ENCODE measurements at places on chromosomes 6 and 20. TPM values are rescaled to one million over a fixed set of nuclear protein-coding genes. Genes with fewer than 3 reads are reported as not detected.

GRCh38 chr6:122012578-122012977 lies 386.9 kb upstream of the HSF2 start:
- no peak for DNase-seq

SLC22A3 gene
- 44.9 TPM for polyA plus RNA-seq

DNA sequence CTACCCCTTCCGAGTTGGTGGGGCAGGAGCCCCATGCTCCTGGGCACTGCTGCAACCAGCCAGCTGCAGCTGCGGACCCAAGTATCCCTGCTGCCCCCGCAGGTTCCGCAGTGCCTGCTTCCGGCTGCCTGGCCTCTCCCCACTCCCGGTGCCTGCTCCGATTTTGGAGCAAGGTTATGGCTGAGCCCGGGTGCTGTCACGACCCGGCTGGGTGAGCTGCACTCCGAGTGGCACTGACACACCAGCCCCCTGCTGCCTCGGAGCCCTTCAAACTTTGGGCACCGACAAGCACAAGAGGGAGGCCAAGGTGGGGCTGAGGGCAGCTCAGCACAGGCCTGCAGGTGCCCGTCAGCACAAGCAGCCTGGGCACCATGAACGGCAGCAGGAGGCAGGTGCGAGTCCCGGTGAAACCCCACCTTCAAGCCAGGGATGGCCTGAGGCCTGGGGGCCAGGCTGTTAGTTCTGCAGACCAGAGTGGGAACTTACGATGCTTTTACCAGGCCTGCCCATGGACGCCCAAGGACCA lies 25.9 kb upstream of the HACE1 start:
- DNase-seq: no peak

EFCAB8 gene
- not detected for polyA plus RNA-seq

PTP4A1 gene
- 152 TPM for polyA plus RNA-seq

DPPA5 gene
- not detected for polyA plus RNA-seq

OR10C1 gene
- not detected for polyA plus RNA-seq

NXT1 gene
- 45.5 TPM for polyA plus RNA-seq

- DNase-seq: no peak
Observed at GRCh38 chr6:125844989-125845388, 54.2 kb downstream of the NCOA7 start.

- no peak for DNase-seq
Observed at GRCh38 chr6:63821442-63821841, 185.8 kb downstream of the PHF3 start.

- no peak for DNase-seq
Observed at GRCh38 chr6:16855460-16855859, 94.2 kb upstream of the ATXN1 start.

GRCh38 chr6:2958776-2959175 lies 12.6 kb downstream of the SERPINB6 start:
- DNase-seq: no peak

- DNase-seq: no peak
Observed at GRCh38 chr6:152993847-152994246, 8.7 kb downstream of the MTRF1L start.

DNA sequence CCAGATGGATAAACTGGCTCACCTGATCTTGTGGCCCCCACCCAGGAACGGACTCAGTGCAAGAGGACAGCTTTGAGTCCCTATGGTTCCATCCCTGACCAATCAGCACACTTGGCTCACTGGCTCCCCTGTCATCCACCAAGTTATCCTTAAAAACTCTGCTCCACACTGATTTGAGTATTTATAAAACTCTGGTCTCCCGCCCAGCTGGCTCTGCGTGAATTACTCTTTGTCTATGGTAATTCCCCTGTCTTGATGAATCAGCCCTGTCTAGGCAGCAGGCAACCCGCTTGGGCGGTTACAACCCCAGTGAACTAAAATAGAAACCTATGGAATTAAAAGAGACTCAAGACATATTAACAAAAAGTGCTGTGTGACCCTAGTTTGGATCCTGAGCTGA lies 38.1 kb upstream of the CD83 start:
- no peak for DNase-seq

GTF3C6 gene
- polyA plus RNA-seq: 105 TPM

DNA sequence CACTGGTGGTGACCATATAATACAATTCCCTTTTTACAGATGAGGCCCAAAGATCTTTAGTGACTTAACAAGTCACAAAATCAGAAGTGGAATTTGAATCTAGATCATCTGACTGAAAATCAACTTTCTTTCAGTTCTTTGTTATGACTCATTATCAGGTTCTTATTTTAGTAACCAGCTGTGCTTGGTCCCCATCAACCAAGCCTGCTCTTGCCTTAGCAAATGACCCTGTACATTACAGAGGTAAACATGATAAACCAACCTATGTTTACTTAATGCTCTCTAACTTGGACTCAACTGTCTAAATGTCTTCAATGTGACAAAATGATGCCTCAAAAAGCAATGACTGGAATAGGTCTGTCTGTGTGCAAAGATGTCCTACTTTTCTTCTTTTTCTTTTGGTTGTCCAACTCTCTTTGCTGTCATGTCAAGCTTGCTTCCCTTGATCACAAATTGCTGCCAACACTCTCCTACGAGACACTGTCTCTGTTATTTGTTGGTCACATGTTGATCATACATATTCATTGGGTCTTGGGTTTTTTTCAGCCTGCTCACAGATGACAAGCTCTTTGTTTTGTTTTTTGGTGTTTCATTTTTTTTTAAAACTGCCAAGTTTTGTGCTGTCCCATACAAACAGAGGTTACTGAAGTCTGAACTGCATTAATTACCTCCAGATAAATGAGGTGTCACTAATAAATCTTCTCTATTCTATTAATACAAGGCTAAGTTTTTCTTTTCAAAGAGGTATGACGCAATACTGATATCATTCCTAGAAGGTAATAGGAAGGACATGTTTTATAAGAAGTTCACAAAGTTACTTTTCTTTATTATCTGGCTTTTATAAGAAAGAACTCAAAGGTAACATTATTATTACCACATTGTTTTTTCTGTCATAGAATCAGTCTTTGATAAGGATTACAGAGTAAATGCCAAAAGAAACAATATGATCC lies 62.2 kb upstream of the PLN start:
- no peak for DNase-seq
